ENCODE measurements at places on chromosomes 12 and 14.

DNA sequence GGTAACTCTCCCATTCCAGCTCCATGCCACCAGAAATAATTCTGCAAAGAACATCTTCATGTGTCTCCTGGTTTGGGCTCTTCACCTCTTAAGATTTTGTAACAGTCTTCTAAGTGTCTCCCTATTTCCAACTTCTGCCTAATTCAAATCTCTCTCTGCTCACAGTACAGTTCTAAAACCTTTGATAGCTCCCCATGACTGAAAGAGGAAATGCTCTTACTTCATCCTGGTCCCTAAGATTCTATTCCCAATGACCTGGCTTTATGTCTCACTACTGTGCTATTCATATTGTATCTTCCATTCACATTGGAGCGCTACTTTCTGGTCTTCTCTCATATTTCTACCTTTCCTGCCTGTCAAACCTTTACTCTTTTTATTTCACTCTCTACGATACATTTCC is 1.6 kb downstream of the AMN1 start:
- DNase-seq: no peak

DNA sequence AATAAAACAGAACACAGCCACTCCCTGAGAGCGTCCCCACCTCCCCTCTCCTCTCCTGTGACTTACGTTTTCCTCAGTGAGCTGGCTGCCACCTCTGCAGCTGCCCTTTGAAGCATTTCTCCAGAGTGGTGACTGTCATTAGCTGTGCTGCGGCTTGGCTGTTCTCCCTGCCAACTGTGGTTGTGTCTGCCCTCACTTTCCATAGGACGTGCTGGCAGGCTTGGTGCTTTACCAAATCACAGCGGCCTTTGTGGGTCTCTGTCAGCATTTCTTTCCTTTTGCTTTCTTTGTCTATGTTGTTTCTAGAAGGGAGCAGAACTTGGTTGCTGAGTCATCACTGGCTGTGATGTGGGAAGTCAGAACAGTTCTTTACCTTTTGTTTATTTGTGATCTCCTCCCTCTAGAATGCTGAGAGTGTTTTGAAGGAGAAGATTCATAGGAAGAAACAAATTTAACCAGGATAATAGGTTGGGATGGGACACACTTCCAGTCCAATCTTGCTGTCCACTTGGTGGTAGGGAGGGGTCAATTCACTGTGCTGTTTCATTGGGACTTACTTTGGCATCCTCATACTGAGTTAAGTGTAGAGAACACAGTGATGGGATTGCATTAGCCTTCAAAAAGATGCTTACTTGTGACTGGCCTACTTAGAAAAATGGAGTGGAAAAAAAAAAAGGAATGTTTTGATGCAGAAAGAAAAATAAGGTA is 88.2 kb downstream of the TMX1 start:
- no peak for DNase-seq

DNA sequence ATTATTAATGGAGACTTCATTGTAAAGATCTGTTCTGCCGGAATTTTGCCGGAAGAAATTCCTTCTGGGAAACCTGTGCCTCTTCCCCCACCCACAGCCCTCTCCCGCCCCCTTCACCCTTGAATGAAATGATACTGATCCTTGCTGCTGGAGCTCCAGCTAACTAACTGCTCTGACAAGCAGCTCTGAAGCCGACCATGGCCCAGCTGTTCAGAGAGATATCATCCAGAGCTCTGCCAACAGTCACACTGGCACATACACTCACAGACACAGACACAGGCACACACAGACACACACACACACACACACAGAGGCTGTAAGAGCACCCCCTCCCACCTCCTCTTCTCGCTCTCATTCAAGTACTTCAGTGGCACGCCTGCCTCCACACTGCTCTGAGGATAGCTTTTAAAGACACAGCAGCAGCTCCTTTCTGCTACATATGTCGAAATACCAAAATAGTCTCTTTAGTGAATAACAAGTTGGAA is 88.6 kb downstream of the R3HDM2 start:
- DNase-seq: no peak

DNA sequence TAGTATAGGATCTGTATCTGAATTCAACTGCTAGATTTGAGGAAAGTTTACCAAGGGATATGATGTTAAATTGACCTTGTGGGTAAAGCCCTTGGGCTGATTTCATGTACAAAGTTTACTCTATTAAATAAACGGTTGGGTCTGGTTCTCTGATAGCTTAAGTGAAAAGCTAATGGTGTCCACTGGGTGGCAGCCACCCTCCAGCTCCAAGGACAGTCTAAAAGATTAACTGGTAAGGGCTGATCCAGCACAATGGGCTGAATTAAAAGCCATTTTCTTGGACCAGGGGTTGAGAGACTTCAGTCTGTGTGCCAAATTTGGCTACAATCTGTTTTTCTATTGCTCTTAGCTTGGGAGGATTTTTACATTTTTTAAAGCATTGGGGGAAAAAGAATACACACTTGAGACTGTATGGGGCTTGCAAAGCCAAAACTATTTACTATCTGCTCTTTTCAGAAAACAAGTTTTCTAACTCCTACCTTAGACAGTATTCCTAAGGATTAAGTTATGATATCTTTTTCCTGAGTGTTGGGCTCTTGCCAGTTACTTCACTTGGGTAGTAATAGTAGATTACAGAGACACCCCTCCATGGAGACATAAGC is 116.5 kb downstream of the GPHN start:
- peak; percentile 26 for DNase-seq

DNA sequence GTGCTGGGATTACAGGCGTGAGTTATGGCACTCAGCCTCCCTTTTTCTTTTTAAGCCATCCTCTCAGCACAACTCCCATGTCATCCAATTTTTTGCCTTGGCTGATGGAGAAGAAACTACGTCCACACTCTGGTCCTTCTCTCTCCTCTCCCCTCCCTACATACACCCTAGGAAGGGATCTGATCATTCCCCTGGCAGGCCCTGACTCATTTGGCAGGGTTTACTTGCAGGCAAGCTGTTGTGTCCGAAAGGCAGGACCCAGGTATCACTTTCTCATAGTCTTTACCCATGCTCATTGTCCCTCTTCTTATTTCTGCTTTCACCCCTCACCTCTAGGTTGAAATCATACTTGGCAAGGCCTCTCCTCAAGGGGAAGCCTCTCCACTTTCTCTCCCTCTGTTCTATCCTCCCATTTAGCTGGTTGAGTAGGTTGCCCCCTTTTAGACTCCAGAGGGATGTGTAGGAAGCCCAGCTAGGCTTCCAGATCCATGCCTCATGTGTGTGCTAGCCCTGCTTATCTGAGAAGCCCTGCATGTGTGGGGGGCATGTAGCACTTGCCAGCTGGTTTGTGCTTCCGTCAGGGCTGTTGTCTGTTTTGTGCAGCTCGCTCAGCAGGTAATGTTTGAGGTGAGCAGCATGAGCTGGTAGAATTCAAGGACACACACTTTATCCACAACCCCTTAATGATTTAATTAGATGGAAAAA is 14.8 kb downstream of the GPR19 start:
- DNase-seq: no peak

DNA sequence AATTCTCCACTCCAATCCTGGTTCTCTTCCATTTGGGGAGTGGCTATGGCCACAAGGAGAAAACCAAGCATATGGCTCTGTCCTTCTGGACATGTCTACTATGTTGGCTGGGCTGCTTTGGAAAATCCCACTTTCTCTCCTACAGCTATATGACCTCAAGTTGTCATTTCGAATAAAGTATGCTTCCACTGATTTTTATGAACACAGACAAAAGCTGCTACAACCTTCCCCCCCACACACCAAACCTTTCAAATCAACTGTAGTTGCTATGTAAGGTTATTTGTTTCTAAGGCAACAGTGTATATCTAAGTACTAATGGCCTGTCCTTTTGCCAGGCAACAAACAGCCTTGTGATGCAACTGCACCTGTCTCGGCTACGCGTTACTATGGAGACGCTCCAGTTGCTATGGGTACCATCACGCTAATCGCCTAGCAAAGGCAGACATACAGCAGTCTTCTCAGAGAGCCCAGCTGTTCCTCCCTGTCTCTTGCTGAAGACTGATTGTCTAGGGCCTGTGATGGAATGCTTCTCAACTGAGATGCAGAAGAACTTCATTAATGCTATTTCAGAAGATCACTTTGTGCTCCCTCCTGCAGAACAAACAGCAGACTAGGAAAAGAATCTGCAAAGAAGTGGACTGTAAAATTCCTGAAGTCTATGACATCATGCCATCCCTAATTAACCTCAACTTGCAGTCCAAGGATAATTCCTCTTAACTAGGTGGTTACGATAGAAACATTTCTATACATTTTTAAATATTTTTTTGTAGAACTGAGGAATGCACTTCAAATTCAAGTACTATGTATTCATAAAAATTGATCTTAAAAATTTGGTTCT is 67.6 kb downstream of the FOXN3 start:
- no peak for DNase-seq

- DNase-seq: peak; percentile 21
Measured at GRCh38 chr12:6708960-6709394, 8.4 kb upstream of the PIANP start.

DNA sequence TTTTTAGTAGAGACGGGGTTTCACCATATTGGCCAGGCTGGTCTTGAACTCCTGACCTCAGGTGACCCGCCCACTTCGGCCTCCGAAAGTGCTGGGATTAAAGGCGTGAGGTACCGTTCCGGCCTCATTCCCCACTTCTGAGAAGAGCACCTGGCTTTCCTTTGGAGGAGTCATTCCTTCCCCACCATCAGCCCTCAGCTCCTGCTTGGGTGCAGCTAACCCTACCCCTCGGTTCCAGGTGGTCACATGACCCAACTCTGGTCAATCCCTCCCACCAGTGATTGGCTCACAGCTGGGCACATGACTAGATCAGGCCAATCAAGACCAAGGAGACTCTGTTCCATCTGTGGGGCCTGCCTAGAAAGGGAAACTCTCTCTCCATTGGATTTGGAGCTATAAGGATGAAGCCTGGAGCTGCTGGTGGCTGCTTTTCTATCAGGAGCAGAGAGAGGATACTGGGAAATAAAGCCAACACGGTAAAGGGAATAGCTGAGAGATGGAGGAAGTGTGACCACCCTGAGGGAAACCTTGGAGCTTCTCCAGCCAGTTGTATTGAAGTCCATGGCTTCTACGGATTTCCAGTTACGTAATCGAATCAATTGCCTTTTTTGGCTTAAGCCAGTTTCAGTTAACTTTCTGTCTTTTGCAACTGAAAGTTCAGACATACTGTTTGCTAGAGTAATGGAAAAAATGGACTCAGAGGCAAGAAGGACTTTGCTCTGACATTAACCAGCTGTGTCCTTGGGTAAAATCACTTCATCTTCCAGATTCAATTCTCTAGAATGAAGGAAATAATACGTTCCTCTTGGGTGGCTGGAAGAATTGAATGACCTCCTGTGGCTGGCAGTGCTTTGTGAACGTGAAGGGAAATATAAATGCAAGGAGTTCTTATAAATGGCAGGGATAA is 19.7 kb upstream of the IFT81 start:
- no peak for DNase-seq

DNA sequence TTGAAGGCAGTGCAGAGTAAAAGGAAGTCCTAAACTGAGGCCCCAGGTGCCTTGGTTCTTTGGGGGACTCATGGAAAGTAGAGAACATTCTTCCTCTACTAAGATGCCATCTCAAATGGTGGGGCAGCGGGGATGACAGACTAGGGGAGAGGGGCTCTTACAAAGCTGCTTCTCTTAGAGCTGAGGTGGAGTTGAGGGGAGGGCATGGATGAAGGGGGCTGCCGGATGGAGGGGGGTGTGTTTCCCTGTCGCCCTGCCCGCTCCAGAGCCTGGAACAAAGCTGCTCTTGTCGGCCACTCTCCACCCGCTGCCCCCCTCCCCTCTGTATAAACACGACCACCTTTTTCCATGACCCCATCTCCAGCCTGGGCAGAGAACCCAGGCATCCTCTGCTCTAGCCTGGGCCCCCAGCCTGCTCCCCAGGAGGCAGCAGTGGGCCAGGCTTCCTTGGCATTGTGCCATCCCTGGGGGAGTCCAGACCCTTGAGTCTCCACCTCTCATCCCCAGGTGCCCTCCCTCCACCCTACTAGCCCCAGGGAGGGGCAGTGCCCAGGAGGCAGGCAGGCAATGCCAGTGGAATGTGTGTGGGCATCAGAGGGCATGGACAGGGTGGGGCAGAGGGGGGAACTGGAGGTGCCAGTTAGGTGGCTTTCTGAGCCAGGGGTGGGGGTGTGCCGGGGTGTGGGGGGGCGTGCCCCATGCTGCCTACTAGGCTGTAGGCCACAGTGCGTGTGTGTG is 1.7 kb downstream of the RARG start:
- no peak for DNase-seq

- no peak for DNase-seq
Measured at GRCh38 chr12:1819571-1819970, 794 bp upstream of the LRTM2 start.

GRCh38 chr14:44962334-44963043 is 499 bp downstream of the TOGARAM1 start:
- DNase-seq: peak; percentile 38

DNA sequence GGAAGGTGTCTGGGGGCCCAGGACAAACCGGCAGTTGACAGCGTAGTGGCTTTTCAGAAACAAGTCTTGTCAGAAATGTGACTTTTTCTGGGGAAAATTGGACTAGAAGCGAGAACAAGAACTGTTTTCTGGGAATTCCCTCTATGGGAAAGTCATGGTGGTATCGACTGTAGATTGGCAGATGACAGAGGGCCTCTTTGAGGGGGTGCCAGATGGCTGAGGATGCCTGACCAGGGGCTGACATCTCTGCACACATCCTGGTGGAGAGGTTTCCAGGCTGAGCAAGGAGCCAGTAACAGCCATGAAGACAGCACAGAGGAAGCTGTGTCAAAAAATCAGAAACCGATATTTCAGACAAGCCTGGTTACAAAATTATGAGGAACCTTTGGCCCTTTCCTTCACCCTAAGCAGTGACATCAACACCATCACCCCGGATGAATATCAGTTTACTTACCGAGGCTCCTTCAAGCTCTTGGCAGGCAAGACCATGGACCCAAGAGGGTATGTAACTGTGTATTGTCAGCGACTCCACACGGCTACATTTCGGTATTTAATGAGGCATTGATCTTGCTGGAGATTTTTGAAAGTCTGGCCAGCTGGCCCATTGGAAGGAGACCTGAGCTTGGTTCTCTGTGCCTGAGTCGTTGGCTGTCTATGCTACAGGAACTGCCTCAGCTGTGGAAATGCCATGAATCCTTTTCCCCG is 1525.3 kb upstream of the TMEM132C start:
- DNase-seq: no peak

- no peak for DNase-seq
Measured at GRCh38 chr12:86249276-86249675, 6.9 kb downstream of the MGAT4C start.

- no peak for DNase-seq
Measured at GRCh38 chr12:119158402-119158801, 20.3 kb upstream of the HSPB8 start.

GRCh38 chr14:95182379-95182778 is 25.1 kb upstream of the DICER1 start:
- DNase-seq: no peak

Data from CD4-positive, alpha-beta T cell treated with Interleukin-6 for 4 hours (primary cell).